ENCODE measurements at places on chromosomes 7 and 10. TPM values are rescaled to one million over a fixed set of nuclear protein-coding genes. Genes with fewer than 3 reads are reported as not detected.

TBX20 gene
- 1.4 TPM for total RNA-seq

TBL2 gene
- 31.0 TPM for total RNA-seq

HNRNPH3 gene
- total RNA-seq = 22.6 TPM

DNA sequence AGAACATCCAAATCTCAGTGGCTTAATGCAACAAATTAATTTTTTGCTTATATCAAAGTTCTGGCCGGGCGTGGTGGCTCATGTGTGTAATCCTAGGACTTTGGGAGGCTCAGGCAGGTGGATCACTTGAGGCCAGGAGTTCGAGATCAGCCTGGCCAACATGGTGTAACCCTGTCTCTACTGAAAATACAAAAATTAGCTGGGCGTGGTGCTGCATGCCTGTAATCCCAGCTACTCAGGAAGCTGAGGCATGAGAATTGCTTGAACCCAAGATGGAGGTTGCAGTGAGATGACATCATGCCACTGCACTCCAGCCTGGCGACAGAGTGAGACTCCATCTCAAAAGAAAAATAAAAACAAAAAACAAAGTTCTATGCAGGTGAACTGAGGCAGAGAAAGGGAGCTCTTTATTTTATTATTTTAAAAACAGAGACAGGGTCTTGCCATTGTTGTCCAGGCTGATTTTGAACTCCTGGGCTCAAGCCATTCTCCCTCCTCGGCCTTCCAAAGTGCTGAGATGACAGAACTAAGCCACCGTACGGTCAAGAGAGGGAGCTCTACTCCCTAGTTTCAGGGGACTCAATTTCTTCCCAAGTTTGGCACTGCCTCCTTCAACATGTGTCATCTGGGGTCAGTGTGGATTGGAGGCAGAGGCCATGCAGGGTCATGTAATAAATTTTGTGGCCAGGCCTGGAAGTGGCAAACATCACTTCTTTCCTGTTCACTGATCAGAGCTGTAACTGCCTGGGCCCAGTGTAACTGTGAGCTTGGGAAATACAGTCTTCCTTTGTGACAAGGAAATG lies 2.4 kb downstream of the ADCK2 start:
- H3K27ac ChIP-seq = no peak overlapping the region
- no peaks in the 10 kb centered on the region for H3K36me3 ChIP-seq
- no peak overlapping the region for H3K4me3 ChIP-seq
- no peak for DNase-seq
- H3K27me3 ChIP-seq = no peaks in the 10 kb centered on the region
- no peaks in the 10 kb centered on the region for H3K4me1 ChIP-seq

DNA sequence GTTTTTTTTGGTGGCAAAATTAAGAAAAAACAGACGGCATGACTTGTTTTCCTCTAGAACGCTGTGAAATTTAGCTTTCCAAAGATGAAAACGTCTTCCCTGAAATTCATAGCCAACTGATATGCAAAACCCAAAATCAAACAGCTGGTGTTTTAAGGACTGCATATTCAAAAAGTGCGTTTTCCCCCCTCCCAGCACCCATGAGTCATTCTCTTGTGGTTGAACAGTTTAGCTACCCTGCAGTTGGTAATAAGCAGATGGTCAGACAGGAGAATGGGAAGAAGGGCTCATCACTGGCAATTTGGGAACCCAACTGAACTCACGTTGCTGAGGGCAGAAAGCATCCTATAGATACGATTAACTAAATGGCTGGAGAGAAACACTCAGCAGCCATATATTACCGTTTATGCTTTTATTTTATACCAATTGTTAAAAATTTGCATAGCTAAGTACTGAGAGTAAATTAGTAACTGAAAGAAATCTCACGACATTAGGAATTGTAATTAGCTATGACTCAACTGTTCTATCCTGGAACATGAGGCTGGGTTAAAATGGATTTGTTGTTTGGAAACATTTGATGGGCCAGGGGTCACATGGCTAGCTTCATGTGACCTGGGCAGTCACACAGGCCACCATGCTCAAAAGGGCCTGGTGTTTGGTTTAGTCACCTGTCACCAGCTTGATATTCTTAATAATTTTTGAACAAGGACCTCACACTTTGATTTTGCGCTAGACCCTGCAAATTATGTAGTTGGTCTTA lies 343.1 kb downstream of the PHTF2 start:
- no peak overlapping the region for H3K4me3 ChIP-seq
- no peak overlapping the region for H3K27ac ChIP-seq
- H3K36me3 ChIP-seq = no peaks in the 10 kb centered on the region
- no peaks in the 10 kb centered on the region for H3K4me1 ChIP-seq
- no peak for DNase-seq

DNA sequence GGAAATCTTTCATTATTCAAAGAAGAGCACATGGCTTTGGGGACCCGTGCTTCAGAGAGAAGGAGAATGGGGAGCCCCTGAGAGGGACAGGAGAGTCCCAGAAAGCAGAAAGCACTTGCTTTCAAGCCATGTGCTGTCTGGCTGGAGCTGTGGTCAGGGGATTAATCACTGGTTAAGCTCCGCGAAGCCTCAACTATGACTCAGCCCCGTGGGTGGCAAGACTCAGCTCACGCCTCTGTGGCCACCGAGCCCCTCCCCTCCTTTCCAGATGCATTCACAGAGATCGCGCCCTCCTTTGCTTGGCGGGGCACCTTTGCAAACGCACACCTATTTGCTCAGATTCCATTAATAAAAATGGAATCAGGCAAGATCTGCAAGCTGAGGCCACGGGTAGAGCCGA lies 202.9 kb upstream of the TCERG1L start:
- H3K4me1 ChIP-seq = no peaks in the 10 kb centered on the region
- no peak for DNase-seq
- no peaks in the 10 kb centered on the region for H3K27me3 ChIP-seq
- no peaks in the 10 kb centered on the region for H3K36me3 ChIP-seq

DNA sequence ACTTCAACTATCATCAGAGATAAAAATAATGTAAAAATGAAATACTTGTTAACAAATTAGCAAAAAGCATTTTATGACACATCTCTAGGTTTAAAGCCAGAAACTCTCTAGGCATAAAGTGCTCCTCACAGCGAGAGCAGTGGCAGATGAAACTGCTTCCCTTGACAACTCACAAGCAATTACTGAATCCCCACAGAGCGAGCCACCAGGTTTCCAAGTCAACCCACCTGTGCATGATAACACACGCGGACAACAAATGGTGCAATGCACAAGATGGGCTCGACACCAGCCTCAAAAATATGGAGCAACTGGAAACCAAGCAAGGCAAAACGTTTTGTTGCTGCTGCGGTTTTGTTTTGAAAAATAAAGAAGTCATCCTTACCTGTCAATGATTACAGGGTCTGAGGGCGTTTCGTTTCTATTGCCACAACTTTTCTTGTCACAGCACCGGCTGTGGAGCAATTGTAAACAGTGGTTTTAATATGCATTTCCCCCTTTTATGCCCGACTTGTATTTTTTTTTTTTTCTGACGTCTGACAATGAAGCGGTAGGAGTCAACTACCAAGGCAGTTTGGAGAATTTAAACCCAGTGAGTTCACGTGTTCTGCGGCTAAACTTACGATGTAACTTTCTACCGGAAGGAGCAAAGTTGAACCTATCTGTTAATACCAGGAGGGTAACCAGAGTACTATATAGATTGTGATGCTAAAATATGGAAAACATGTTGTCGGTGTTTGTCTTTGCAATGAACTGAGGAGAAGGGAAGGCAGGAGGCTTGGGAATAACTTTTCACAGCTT lies 7.0 kb downstream of the EBF3 start:
- DNase-seq = no peak
- no peaks in the 10 kb centered on the region for H3K36me3 ChIP-seq
- no peaks in the 10 kb centered on the region for H3K4me1 ChIP-seq
- H3K27ac ChIP-seq = no peak overlapping the region
- H3K27me3 ChIP-seq = peaks cover 56% of the 10 kb centered on the region

GRCh38 chr7:114243646-114244045 lies 171.0 kb upstream of the FOXP2 start:
- DNase-seq = no peak
- H3K36me3 ChIP-seq = no peaks in the 10 kb centered on the region
- no peak overlapping the region for H3K4me3 ChIP-seq
- no peaks in the 10 kb centered on the region for H3K4me1 ChIP-seq
- H3K27ac ChIP-seq = no peak overlapping the region

- no peak for DNase-seq
- no peak overlapping the region for H3K4me3 ChIP-seq
- no peaks in the 10 kb centered on the region for H3K27me3 ChIP-seq
These were observed 122.5 kb downstream of the HIPK2 start for GRCh38 chr7:139655305-139655704.

DNA sequence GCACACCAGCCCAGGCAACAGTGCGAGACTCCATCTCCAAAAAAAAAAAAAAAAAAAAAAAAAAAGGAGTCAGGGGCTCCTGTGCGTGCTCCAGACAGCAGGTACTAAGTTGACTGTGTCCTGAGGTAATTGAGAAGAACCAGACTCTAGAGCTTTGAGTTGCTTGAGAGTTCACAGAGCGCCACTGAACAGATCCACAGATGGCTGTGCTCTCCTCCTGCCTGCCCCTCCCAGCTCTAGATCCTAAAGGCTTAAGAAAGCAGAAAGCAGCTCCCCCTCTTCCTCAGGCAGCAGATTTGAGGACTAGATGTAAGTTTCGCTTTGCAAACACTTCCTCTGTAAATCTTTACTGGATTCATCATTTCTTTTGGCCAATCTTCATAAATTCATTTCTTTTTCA lies 38.7 kb downstream of the SHH start:
- DNase-seq = no peak
- H3K27ac ChIP-seq = no peak overlapping the region
- no peak overlapping the region for H3K4me3 ChIP-seq
- no peaks in the 10 kb centered on the region for H3K27me3 ChIP-seq

DNA sequence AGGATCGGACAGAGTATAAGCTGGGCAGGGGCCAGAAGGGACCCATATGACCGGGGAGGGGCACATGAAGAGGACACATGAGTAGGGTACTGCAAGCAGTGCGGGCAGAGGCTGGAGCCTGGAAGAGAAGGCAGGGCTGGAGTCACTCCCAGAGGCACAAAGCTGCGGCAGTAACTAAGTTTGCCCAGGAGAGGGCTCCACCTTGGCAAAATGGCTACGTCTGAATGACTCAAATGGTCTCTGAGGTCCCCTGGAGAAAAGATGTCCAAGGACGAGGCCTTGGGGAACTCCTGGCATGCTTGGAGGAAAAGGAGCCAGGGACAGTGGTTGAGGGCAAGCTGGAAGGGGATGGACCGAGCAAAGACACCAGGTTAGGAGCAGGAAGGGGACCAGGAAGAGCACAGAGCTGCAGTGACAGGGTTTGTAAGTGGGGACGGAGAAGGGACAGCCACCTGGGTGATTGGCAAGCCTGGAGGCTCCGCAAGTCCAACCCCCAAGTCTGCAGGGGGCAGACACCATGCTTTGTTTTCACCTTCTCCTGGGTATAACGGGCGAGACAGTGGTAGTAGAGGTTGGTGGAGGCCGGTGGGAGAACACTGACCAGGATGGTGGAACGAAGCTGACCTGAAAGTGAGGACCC lies 43.1 kb upstream of the LBX1 start:
- DNase-seq = peak; percentile 65
- no peaks in the 10 kb centered on the region for H3K36me3 ChIP-seq
- no peak overlapping the region for H3K27ac ChIP-seq
- no peak overlapping the region for H3K4me3 ChIP-seq

Data from right lobe of liver (tissue), 6 donors.